RPMI8226 (cell line): ENCODE measurements at places on chromosomes 7 and 10.

- DNase-seq: no peak
Measured at GRCh38 chr10:10010397-10010796, 1007.3 kb upstream of the CELF2 start.

DNA sequence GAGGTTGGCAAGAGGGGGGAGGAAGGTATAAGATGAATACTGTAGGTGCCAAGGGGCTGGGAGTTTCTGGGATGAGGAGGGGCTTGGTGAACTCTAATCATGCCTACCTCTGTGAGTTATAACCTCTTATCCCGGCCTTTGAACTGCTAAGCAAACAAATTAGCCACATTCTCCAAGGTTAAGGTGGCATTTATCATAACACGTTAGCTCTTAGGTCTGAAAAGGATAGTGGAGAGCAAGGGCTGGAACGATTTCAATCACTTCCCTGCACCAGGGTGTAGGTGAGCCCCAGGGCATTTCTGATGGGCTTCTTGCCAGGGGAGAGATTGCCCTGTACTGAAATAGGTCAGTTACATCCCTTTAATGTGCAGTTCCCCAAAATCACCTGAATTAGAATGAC is 28.6 kb upstream of the DMBT1 start:
- no peak for DNase-seq

- DNase-seq: no peak
Measured at GRCh38 chr7:146492017-146492416, 375.4 kb downstream of the CNTNAP2 start.

DNA sequence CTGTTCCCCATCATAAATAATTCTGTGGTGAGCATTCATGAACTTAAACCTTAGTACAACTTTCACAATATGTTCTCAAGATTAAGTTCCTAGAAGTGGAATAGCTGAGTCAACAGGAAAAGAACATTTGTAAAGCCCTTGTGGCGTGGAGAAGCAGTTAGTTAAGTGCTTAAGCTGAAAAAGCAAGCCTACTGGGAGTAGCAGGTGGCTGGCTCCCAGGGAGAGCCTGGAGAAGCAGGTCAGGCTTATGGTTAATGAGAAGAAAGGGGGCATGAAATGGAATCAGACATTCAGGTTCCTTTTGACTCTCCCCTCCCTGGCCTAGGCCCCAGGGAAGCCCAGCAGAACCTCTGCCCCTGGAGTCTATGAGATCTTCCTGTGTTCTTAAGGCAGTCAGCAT is 35.3 kb downstream of the VSTM4 start:
- peak; percentile 80 for DNase-seq

DNA sequence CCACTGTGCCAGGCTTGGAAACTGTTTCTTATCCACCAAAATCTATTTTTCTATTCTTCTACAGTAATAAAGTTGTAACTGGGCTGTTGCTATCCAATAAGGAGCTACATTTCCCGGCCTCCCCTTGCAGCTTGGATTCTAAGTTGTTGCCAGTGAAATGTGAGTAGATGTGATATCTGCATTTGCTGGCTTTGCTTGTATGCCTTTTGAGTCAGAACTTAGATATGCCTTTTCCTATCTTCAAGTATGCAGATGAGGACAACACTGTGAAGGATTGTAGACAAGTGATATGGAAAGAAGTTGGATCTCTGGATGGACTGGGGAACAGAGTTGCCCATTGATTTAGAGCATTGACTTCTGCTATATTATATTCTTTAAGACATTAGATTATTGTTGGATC is 236.9 kb downstream of the REEP3 start:
- no peak for DNase-seq

GRCh38 chr7:4706384-4707216 is 24.5 kb downstream of the FOXK1 start:
- no peak for DNase-seq

DNA sequence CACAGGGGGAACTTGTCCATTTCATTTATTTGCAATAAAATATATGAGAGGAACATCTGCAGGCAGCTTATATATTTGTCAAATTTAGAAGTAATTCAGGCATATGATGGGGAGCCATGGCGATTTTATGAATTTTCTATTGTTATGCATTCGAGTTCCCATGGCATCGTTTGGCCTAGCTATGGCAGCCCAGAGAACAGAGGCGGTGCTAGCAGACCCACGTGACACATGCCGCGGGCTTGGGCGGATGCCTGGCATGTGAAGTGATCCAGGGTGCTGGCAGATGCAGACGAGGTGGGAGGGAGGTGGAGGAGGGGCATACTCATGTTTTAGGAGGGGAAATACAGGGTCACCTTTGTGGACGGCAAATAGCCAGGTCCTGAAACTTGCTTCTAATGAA is 560.0 kb upstream of the GALNT17 start:
- no peak for DNase-seq

DNA sequence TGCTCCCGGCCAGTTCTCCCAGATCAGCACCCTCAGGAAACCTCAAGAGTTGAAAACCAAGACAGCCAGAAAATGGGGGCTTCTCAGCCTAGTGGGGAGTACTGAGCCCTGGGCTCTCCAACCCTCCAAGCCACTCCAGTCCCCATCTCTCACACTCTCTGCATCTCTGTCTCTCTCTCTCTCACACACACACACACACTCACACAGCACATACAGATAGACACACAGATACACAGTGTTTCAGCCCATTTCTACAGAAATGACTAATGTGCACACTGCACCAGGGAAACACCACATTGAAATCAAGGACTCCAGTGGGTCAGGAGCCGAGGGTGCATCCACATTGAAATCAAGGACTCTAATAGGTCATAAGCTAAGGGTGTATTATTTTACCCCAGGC is 107.5 kb downstream of the MKI67 start:
- no peak for DNase-seq

DNA sequence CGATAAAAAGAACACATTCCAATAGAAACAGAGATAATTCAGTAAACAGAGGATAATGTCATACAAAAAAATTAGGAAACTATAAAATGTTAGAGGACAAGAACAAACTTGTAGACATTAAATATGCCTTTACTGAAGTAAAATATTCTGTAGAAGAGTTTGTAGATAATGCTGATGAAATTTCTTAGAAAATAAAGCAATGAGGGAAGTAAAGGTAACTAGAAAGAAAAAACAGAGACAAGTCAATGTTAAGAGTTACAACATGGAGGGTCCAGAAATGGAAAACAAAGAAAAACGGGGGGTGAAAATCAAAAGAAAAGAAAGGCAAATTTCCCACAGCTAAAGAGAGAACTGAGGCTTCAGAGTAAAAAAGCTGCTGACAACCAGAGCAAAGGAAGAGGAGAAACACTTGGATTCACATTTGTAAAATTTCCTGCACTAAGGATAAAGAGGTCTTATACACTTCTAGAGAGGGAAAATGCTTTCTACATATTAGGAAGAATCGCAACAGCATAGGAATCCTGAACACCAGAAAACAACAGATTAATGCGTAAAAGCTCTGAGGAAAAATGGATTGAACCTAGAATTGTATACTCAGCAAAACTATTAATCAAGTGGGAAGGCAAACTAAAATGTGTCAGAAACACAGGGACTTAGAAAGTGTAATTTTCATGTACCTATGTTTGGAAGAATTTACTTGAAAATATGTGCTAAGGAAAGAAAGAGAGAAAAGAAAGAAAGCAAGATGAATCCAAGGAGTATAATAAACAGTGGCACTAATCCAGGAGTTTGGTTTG is 55.0 kb upstream of the AGR3 start:
- DNase-seq: no peak
